NCI-H1105 treated with DMSO at 0.1 percent for 48 hours (cell line): ENCODE measurements at places on chromosomes 12 and 14.
A peak's percentile ranks its signal among the peaks of the same experiment; 100 is the strongest.

GRCh38 chr12:108367436-108367835 is 28.3 kb upstream of the CMKLR1 start:
- DNase-seq, result no peak

- no peak for DNase-seq
These were observed 3.6 kb upstream of the LGALS3 start for GRCh38 chr14:55125403-55125802.

DNA sequence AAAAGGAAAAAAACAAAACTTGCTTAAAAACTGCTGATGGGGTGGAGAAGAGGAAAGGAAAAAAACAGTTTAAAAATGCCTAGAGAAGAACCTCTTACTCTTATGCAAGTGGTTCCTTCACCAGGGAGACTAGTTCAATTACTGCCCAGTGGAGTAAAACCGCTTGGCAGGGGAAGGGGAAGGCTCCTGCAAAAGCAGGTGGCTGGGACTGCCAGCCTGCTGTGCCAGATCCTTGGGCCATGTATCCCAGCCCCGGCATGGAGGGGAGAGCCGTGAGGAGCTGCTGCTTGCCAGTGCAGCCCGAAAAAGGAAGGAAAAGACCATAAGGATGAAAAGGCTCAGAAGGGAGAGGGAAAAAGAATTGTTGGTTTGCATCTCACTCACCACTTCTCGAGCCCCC is 123.0 kb downstream of the FSCB start:
- no peak for DNase-seq

GRCh38 chr14:104545151-104545941 is 34.2 kb upstream of the C14orf180 start:
- peak; percentile 49 for DNase-seq

- no peak for DNase-seq
These were observed 4.2 kb upstream of the KRT5 start for GRCh38 chr12:52524241-52524897.

GRCh38 chr12:101599771-101600484 is 5.2 kb downstream of the MYBPC1 start:
- no peak for DNase-seq
